NCI-H460 (cell line): ENCODE measurements at places on chromosomes 1 and 21.

GRCh38 chr1:53821380-53821779, 16.7 kb downstream of the NDC1 start:
- no peak for DNase-seq

DNA sequence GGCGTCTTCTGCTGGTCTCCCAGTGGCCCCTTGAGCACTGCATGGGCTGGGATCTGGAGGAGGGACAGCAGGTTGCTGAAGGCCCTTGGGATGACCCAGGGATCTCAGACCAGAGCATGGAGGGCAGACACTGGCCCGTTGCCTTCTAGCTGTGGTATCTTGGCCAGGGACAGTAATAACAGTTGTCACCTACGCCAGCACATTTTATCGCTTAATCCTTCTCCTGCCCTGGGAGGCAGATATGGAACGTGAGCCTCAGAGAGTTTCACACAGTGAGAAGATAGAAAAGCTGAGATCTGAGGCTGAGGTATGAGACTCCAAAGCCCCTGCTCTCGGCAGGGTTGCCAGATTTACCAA, 40.1 kb upstream of the RD3 start:
- no peak for DNase-seq

DNA sequence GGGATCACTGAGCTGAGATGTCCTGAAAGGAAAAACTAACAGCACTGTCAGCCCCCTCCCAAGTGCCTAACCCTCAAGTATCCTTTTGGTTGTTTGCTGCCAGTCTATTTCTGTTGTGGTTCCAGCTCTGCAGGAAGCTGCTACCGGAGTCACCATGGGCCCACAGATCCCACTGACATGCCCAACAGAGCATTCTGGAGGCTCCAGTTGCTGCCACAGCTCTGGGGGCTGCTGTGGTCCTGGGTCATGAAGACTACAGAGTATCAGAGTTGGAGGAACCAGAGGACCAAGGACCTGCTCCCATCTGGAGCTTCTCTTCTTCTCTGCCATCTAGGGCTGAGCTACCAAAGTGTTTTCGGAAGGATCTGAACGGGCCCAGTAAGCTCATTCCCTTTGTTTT, 910 bp downstream of the LCE3A start:
- no peak for DNase-seq

DNA sequence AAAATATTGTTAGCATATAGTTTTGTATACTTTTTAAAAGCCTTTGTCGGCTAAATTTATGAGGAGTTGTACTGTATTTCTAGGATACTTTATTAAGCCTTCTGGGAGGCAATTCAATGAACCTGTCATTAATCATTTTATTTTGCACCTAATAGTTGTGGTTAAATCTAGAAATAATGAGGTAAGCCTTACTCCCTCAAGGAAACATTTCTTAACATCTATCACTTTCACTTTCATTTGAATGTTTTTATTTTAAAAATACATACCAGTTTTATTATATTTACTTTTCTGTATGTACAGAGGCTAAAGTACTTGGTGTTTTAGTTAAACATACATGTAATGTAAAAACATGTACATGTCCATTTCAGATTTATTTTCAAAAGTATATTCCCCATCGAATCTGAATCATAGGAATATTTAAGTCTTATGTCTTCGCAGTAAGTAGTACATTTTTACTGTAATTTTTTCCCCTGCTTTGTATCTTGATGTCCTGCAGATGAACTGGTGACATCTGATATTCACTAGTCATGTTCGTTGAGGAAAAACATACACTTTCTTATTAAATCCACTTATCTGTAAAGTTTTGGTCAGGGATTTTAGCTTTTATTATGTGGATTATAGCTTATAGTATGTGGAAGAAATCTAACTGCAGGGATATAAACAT, 82.8 kb downstream of the DISP1 start:
- DNase-seq, result no peak

- DNase-seq, result no peak
Measured at GRCh38 chr1:246959944-246960693, 28.4 kb upstream of the AHCTF1 start.

DNA sequence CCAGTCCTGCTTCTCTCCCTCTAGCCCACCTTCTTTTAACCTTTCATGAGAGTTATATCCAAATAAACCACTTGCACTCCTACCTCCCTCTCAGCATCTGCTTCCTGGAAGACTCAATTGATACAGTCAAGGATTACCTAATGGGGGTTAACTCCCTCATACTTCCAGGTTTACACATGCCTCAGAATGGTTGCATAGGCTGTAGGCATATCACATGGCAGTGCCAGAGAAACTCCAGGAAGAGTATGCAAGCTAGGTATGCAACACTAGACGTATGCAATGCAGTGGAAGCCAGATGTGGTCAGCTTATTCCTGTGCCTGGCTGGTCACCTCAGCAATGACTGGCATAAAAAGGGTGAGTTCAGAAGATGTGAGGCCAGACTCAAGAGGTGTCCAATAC, 32.7 kb upstream of the VANGL1 start:
- no peak for DNase-seq

- no peak for DNase-seq
Measured at GRCh38 chr1:11960276-11960675, 20.0 kb upstream of the MFN2 start.

- no peak for DNase-seq
Measured at GRCh38 chr1:45643978-45644377, 20.1 kb upstream of the CCDC17 start.
